GM18507 (cell line): ENCODE measurements at places on chromosomes 6 and 20.

DNA sequence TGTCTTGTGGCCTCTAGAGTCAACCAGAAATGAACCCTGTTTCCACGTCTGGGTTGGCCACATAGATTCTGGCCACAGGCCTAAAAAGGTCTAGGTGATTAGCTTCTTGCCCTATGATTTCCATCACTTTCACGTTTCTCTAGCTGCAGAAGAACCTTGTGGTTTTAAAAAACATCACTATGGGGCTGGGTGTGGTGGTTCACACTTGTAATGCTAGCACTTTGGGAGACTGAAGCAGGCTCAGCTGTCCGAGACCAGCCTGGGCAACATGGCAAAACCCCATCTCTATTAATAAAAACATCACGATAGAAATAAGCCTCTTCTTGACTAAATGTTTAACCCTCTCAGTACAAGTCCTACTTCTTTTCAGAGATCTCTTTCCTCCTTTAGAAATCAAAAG is 27.6 kb downstream of the POLR1C start:
- DNase-seq, result no peak

- DNase-seq, result no peak
These were observed 95.2 kb downstream of the JAG1 start for GRCh38 chr20:10578607-10579006.

DNA sequence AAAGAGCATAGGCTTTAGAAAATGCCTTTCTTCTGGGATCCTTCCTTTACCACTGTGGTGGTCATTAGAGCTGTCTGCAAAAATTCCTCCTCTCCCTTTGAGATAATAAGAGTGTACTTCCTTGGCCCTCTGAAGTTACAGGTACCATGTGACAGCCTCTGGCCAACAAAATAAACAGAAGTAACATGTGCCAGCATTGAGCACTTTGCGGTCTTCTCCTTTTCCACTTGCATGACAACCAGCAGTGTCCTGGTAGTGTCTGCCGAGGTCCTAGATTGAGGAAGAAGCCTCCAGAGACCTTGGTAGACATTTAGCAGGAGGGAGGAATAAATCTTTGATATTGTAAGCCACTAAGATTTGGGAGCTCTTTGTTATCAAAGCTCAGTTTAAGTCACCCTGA is 87.5 kb upstream of the ARID1B start:
- DNase-seq, result no peak

GRCh38 chr6:56227071-56227879 is 20.1 kb downstream of the COL21A1 start:
- DNase-seq, result no peak

DNA sequence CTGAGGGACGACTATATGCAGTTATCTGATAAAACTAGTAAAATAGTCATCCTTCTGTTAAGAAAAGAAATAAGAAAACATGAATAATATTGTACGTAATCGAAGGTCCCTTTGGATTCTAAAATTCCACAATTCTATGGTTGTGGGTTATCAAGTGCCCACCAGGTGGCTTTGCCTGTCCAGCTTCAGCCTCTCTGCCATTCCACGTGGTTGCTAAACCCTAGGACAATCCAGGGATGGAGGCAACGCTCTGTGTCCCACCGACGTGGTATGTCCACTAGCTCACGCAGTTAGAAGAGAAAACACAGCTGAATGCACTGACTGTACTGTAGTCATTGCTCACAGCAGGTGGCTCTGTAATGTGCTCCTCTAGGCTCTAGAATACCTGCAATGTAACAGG is 349.3 kb downstream of the FARS2 start:
- DNase-seq, result no peak

GRCh38 chr6:140300331-140300730 is 925.9 kb upstream of the CITED2 start:
- no peak for DNase-seq
